NCI-H1694 treated with DMSO at 0.1 percent for 48 hours (cell line): ENCODE measurements at places on chromosomes 11 and 22.

DNA sequence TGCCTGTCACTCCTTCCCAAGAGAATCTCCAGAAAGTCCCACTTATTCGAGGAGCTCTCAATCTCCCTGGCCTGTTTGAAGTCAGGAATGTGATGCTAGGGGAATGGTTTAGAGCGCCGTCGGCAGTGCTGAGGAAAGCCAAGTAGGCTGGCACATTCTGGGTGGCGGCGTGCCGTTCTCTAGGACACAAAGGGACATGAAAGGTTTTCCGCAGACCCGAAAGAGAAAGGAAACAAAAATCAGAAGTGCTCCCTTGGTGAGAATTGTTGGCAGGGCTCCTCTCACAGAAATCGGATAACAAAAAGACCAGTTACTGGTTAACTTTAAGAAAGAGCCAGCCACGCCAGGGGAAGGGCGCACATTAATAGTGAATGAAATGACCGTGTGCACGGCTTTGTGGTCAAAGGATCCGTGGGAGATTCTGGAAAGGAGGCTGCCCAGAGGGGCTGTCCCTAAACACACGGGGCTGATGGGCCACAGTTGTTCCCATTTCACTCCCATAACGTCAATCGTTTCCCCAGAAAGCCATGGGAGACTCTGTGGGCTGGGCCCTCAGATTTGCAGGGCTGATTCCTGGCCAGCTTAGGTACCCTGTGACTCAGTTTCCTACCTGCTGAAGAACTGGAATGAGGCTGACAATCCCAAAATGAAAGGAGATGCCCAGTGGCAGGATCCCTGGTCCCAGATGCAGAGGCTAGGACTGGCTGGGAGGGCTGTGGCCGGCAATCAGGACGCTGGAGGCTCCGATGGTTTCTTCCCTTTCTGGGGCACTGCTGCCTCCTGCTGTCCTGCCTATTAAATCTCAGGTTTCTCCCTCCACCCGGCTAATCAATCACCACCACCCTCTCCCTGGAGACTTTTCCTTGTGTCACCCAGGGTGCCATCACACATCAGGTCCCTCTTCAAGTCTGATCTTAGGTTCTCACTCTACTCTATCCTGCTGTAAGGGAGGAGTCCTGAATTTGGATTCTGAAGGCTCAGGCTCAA, 82.3 kb downstream of the RCN1 start:
- peak; percentile 90 for DNase-seq

- DNase-seq = no peak
Observed at GRCh38 chr11:123235117-123235655, 40.1 kb upstream of the CLMP start.

GRCh38 chr11:76277298-76278175, 71.2 kb upstream of the WNT11 start:
- DNase-seq = no peak

GRCh38 chr11:111299101-111300026, 1.0 kb downstream of the POU2AF3 start:
- DNase-seq = no peak

- DNase-seq = no peak
Observed at GRCh38 chr11:20407344-20407743, 19.8 kb downstream of the PRMT3 start.
